ENCODE measurements at places on chromosomes 7 and 10.

- no peak for ATAC-seq
These were observed 210.0 kb upstream of the PPP2R2D start for GRCh38 chr10:131690805-131691239.

DNA sequence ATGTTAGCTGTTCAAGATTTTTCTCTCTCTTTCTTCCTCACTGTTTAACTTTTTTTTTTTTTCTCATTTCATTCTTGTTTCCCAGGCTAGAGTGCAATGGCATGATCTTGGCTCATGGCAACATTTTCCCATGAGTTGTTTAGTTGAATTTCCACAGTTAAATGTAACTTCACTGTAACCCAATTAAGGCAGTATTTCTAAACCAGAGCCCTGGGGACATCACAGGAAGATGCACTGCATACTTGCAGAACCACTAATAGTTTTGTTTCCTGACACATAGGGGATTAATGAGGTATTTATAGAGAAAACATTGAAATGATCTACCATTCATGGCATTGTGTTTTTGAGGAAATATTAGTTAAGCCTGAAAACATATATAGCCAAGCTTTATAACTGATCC lies 795.6 kb upstream of the GHITM start:
- no peak for ATAC-seq

DNA sequence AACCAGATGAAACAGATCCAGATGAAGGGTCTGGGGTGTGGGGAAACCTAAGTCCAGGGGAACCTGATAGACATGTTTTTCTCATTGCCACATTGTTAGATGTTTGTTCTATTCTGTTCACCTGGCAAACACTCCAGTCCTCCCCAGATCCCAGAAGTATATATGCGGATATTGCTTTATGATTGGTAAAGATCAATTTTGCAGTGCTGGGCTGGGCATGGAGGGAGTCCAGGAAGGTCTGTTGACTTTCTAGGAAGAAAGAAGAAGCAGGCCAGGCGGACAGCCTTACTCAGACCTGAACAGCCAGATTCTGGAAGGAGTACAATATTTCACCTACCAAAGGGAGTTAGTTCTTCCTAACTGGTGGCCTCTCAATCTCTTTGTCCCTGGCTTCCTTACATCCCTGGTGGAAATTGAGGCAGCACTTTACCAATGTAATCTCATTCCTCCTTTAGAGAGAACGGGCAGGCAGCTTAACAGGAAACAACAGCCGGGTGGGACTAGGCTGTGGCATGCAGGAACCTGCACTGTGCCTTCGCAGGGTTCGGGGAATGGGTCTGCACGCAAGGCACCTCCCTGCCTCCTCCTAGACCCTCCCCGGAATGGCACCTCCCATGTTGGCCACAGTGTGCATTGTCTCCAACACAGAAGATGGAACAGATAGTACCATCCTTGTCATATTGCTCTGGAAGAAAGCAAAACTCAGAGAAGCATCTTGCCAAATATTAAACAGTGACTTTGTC lies 930 bp downstream of the GIMAP6 start:
- no peak for ATAC-seq

DNA sequence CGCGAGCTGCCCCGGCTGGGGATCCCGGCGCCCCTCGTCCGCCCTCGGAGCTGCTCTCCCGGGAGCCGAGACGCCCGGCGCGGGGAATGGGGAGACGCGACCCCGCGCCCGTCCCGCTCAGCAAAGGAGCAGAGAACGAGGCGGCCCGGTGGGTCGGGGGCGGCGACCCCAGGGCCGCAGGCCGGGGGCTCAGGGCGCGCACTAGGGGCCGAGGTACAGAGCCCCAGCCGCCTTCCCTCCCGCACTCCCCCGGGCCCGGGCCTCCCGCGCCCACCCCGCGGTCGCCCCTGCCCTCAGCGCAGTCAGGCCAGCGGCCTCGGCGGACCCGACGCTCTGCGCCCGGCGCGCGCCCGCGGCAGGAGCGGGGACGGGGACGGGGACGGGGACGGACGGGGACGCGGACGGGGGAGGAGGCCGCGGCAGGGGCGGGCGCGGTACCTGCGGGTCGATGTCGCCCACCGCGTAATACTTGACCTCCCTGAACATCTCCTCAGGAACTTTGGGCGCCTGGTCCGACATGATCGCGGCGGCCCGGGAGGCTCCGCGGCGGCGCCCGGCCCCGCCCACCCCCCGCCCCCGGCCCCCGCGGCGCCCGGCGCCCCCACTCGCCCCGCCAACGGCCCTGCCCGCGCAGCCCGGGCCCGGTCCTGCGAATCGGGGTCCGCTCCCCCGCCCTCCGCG lies 373 bp downstream of the PAXIP1 start:
- ATAC-seq: peak; percentile 66

DNA sequence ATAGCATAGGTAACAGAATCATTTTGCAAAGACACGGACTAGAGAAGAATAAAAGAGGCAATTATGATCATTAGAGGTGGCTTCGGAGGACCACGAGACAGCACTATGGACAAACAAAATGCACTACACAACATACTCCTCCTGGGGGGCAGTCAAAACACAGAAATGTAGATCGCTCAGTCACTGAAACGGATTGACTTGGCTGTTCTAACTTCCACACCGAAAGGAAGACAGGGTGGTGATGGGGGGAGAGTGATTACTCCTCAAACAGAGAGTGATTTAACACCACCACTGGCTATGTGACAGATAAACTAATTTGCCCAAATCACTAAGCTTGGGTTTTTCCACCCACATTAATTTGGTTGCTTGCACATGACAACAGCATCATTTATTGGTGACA lies 14.1 kb upstream of the PPA1 start:
- no peak for ATAC-seq

GRCh38 chr7:115680921-115681320 lies 349.6 kb downstream of the TFEC start:
- no peak for ATAC-seq

DNA sequence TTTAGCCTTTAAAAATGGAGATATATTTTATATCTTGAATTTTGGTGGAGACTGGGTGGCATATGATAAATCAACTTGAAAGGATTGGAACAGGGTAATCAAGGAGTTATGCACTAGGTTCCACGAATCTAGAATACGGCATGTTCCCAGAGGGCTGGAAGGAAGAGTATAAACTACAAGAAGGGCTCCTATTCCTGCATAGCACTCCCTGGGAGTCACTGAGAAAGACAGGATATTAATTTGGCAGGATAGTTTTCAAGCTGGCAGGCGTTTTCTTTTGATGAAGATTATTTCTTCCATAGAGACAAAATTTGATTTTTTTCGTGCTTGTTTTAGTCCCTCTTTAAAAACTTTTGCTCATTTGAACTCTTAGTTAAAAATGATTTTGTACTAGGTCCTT lies 119.7 kb downstream of the VWC2 start:
- ATAC-seq: no peak

GRCh38 chr7:22105550-22105949 lies 159.9 kb upstream of the CDCA7L start:
- ATAC-seq: no peak

DNA sequence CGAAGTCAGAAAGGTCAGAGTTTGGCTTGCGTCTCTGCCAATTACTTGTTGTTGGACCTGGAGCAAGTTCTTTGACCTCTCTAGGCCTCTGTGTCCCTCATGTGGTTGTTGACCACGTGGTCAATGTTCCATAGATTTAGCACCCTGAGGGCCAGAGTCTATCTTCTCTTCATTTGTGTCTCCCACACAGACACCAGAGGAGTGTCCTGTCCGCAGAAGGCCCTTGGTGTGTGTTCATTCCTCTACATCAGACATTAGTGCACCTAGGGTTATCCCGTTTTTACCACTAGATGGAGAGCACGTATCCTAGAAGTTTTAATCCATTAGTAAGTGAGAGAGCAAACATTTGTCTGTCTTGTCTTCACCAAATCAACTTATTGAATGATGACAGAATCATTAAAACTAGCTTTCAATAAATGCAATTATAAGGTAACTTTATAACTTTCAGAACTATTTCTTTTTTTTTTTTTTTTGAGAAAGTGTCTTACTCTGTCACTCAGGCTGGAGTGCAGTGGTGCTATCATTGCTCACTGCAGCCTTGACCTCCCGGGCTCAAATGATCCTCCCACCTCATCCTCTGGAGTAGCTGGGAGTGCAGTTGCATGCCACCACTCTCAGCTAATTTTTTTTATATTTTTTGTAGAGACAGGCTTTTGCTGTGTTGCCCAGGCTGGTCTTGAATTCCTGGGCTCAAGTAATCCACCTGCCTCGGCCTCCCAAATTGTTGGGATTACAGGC lies 122.5 kb upstream of the ANKRD1 start:
- no peak for ATAC-seq

- ATAC-seq: no peak
These were observed 25.1 kb upstream of the LAMB1 start for GRCh38 chr7:108028111-108028510.

GRCh38 chr10:119421891-119422681 lies 120.4 kb downstream of the RGS10 start:
- no peak for ATAC-seq

DNA sequence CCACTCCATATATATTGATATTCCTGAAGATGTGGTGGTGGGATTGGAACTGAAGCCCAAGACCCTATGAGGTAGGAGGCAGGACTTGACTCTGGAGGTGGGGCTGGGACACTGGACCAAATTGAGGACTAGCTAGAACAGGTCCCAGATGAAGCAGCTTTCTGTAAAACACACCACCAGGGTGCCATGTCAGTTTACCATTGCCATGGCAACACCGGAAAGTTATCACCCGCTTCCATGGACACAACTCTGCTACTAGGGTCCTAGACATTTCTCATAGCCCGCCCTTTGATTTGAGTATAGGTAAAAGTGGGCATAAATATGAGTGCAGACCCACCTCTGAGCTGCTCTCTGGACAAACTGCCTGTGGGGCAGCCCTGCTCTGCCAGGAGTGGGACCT lies 490.5 kb upstream of the PFKP start:
- ATAC-seq: no peak

GRCh38 chr7:98395951-98396350 lies 4.9 kb downstream of the BAIAP2L1 start:
- ATAC-seq: no peak

GRCh38 chr7:34155220-34155908 lies 250.0 kb downstream of the BMPER start:
- ATAC-seq: no peak

DNA sequence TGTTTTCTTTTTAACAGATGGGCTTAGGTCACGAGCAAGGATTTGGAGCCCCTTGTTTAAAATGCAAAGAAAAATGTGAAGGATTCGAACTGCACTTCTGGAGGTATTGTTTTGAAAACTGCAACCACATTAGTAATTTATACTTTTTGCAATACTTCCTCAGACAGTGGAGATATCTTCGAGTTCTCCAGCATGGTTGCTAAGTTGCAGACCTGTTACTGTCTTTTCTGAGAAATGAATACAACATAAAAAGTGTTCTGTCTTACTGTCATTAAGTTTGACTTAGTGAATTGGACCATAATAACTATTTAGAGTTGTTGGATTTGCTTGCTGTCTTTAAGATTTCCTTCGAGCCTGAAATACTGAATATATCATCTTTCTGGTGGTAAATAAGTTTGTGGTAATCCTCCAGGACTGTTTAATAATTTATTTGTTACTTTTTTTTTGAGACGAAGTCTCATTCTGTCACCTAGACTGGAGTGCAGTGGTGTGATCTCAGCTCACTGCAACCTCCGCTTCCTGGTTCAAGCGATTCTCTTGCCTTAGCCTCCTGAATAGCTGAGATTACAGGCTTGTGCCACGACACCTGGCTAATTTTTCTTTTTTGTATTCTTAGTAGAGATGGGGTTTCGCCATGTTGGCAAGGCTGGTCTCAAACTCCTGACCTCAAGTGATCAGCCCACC lies 24.3 kb downstream of the TES start:
- ATAC-seq: no peak

DNA sequence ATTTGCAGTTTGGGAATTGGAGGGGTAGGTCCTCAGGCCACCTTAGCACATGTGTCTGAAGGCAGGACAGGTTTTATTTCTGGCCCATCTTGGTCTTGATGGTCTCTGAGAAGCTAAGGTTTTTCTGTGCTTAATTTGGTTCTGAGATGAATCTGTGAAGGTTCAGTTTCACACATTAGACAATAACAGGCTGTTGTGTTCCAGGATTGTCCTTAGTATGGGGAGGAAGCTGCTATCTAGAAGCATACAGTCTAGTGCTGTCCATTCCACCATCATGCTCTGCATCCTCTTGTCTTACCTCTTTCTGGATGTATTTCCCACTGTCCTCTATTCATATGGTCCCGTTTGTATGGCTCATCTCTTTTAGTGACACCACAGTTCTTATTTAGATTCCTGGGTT lies 7.1 kb downstream of the UBE2D1 start:
- ATAC-seq: no peak

- ATAC-seq: no peak
These were observed 17.9 kb upstream of the ITGA8 start for GRCh38 chr10:15737656-15738055.

GRCh38 chr7:44218418-44219201 lies 17.8 kb downstream of the YKT6 start:
- ATAC-seq: no peak

DNA sequence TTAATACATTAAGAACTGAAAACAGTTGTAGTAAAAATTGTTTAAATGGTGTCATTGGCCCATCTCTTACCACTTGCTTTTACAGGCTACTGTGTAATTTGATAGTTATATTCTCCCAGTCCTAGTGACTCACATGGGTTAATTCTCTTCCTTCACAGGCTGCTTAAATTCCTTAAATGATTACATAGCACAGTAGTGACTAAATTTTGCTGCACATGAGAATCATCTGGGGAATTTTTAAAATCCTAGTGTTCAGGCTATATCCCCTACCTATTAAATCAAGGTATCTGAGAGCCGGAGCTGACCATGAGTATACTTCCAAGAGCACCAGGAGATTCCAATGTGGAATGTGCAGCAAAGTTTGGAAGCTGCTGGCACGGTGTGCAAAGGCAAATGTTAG lies 45.3 kb upstream of the ZNF800 start:
- ATAC-seq: no peak

DNA sequence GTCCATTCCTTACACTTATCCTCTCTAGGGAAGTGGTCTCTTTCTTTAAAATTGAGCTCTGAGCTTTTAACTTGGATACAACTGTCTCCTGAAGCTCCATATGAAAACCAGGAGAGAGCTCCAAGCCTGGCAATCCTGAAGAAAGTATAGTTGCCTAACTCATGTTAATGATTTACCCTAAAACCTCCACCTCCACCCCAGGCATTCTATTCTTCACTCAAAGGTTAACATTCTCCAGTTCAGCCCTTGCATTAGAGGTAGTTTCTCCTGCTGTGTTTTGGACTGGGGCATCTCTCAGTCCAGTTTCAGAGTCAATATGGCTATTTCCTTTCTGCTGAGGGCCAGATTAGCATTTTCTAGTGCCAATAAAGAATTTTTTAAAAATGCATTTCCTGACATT lies 195.5 kb downstream of the SLC25A13 start:
- no peak for ATAC-seq

- ATAC-seq: no peak
These were observed 181.9 kb upstream of the PRSS58 start for GRCh38 chr7:142439739-142440138.
